Immature natural killer cell (primary cell): ENCODE measurements at places on chromosomes 7 and 10. TPM values are rescaled to one million over a fixed set of nuclear protein-coding genes. Genes with fewer than 3 reads are reported as not detected.

GRCh38 chr7:68433462-68434070 is 1164.7 kb upstream of the AUTS2 start:
- DNase-seq = no peak

DNA sequence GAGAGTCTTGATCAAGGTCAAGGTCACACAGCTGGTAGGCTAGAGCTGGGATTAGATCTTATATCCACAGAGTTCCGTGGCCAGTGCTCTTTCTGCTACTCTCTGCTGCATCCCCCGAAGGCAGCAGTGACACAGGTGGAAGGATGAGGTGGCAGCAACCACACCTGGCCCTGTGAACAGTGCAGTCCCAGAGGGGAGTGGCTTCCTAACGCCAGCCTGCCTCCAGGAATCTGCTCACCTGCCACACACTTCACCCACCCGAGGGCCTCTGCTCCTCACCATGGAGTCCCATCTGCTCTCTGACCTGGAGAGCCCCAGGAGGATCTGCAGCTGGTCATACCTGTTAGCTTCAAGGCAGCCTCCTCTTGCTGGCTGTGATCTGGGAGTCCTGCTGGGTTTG is 484.2 kb downstream of the PLXNA4 start:
- no peak for DNase-seq

SYT15B gene
- polyA plus RNA-seq = not detected

SSMEM1 gene
- not detected for polyA plus RNA-seq

UNCX gene
- polyA plus RNA-seq = not detected

DNA sequence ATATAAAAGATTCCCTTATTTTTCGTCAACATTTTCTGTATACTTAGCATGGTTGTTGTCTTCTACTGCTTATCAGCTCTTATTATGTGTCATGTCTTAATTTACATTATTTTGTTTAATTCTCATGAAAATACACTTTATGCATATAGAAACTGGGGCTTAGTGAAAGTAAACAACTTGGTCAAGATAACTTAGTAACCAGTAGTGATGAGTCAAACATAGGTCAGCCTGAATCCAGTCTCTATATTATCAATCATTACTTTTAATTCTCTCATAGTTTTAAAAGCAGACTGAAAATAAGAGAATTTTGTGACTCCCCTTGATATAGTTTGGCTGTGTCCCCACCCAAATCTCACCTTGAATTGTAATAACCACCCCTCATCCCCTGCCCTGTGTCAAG is 119.6 kb upstream of the TPK1 start:
- no peak for DNase-seq

GRCh38 chr7:122013065-122013464 is 131.0 kb downstream of the AASS start:
- DNase-seq = no peak

GRCh38 chr10:716821-717220 is 27.4 kb upstream of the DIP2C start:
- DNase-seq = no peak

GRCh38 chr10:112835944-112836451 is 114.0 kb upstream of the TCF7L2 start:
- DNase-seq = no peak

DNA sequence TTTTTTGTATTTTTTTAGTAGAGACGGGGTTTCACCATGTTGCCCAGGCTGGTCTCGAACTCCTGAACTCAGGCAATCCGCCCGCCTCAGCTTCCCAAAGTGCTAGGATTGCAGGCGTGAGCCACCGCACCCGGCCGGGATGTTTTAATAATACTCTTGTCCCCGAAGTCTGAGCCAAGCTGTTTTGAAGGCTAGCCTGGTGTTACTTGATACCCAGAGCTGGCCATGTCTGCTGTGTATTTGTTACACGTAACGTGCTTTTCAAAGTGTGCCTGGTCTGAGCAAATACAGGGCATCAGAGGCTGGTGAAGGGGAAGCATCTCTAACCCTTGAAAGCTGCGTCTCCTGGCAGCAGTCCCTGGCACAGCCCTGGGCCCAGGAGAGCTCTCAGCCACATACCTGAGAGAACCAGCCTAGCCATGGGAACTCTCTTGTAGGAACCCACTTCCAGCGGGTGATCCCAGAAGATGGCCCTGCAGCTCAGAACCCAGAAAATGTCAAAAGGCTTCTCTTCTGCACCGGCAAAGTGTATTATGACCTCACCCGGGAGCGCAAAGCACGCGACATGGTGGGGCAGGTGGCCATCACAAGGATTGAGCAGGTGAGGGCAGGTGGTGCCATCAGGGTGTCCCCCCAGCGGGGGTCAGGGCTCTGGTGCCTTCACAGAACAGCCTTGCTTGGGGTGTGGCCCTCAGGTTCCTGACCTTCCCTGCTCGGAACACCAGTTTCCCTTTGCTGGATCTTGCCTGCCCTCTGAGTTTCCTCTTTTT is 41.7 kb upstream of the ZMIZ2 start:
- no peak for DNase-seq
